ENCODE measurements at places on chromosomes 16 and 17. TPM values are rescaled to one million over a fixed set of nuclear protein-coding genes. Genes with fewer than 3 reads are reported as not detected.

NOL11 gene
- 58.0 TPM for total RNA-seq

HP gene
- not detected for total RNA-seq

TBC1D26 gene
- total RNA-seq, result not detected

TRPV3 gene
- total RNA-seq, result 7.7 TPM

C16orf96 gene
- total RNA-seq, result not detected

CCL16 gene
- total RNA-seq, result not detected

ACSM2A gene
- total RNA-seq, result not detected

C16orf87 gene
- 11.6 TPM for total RNA-seq

TRIM72 gene
- total RNA-seq, result not detected

CYBC1 gene
- total RNA-seq, result 29.5 TPM

KRTAP4-5 gene
- not detected for total RNA-seq

C16orf46 gene
- total RNA-seq, result 0.24 TPM

METTL9 gene
- total RNA-seq, result 92.6 TPM

SMARCE1 gene
- total RNA-seq, result 98.9 TPM

KRT27 gene
- total RNA-seq, result not detected

SLC6A4 gene
- total RNA-seq, result not detected

HBA1 gene
- not detected for total RNA-seq

CYBA gene
- total RNA-seq, result 19.1 TPM

TBC1D3G gene
- not detected for total RNA-seq

GPRC5C gene
- total RNA-seq, result 9.3 TPM

COL1A1 gene
- total RNA-seq, result 4.7 TPM

CCL4L2 gene
- not detected for total RNA-seq

GPR142 gene
- total RNA-seq, result not detected

TOP3A gene
- 24.2 TPM for total RNA-seq

SCARF1 gene
- total RNA-seq, result 0.10 TPM

MAF gene
- 2.9 TPM for total RNA-seq

YBX2 gene
- total RNA-seq, result 0.32 TPM

FNDC8 gene
- not detected for total RNA-seq

CNOT1 gene
- total RNA-seq, result 157 TPM

Data from foreskin keratinocyte (primary cell).